GM23338 (cell line): ENCODE measurements at places on chromosomes 6 and 20. TPM values are rescaled to one million over a fixed set of nuclear protein-coding genes. Genes with fewer than 3 reads are reported as not detected.

The SLC32A1 gene
- 0.09 TPM in 1 of 2 replicates, not detected in the other for polyA plus RNA-seq

- no peaks in the 10 kb centered on the region for H3K36me3 ChIP-seq
- no peak overlapping the region for H3K4me3 ChIP-seq
- H3K27me3 ChIP-seq, result no peaks in the 10 kb centered on the region
- DNase-seq, result no peak
- no peak overlapping the region for H3K27ac ChIP-seq
Observed at GRCh38 chr6:169323221-169323620, 69.6 kb upstream of the THBS2 start.

The KCNS1 gene
- 0.30 and 0.37 TPM in 2 replicates for polyA plus RNA-seq

DNA sequence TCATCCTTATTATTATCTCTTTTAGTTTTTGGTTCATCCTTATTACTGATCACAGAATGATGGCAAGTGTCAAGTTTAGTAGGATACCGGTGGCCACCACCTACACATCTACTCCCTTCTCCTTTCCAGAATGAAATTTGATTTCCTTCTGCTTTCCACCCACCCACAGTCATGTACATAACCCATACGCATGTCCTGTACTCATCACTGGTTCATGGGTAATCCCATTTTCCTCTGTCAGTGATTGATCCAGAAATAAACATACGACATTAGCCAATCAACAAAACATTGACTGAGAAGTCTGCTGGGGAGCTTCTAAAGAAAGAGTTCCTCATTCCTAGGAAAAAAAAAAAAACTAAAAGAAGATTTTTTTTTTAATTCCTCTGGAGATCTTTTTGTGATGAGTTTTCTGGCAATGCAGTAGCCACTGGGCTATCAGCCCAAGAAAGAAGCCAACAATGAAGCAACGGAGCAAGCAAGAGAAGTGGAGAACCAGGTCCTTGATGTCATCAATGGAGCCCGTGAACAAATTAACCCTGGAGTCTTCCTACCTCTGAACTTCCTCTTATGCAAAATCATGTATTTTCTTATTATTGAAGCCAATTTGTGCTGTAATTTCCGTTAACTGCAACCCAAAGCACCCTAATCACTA, 127.8 kb downstream of the TASP1 start:
- H3K36me3 ChIP-seq, result no peaks in the 10 kb centered on the region
- DNase-seq, result no peak
- no peak overlapping the region for H3K4me3 ChIP-seq
- H3K4me1 ChIP-seq, result no peaks in the 10 kb centered on the region
- H3K27ac ChIP-seq, result no peak overlapping the region
- no peaks in the 10 kb centered on the region for H3K27me3 ChIP-seq

- peak; percentile 91 for DNase-seq
- H3K27ac ChIP-seq, result no peak overlapping the region
- no peak overlapping the region for H3K4me3 ChIP-seq
- no peaks in the 10 kb centered on the region for H3K27me3 ChIP-seq
- H3K36me3 ChIP-seq, result no peaks in the 10 kb centered on the region
Observed at GRCh38 chr20:53157443-53158408, 185.6 kb downstream of the TSHZ2 start.
